ENCODE measurements at places on chromosomes 7 and 10. TPM values are rescaled to one million over a fixed set of nuclear protein-coding genes. Genes with fewer than 3 reads are reported as not detected.
A peak's percentile ranks its signal among the peaks of the same experiment; 100 is the strongest.

ZNF248 gene
- total RNA-seq, result 13.6 TPM

ENTPD1 gene
- total RNA-seq, result 6.9 TPM

FKBP6 gene
- not detected for total RNA-seq

AKR1C8 gene
- not detected for total RNA-seq

OR2A14 gene
- not detected for total RNA-seq

DNA sequence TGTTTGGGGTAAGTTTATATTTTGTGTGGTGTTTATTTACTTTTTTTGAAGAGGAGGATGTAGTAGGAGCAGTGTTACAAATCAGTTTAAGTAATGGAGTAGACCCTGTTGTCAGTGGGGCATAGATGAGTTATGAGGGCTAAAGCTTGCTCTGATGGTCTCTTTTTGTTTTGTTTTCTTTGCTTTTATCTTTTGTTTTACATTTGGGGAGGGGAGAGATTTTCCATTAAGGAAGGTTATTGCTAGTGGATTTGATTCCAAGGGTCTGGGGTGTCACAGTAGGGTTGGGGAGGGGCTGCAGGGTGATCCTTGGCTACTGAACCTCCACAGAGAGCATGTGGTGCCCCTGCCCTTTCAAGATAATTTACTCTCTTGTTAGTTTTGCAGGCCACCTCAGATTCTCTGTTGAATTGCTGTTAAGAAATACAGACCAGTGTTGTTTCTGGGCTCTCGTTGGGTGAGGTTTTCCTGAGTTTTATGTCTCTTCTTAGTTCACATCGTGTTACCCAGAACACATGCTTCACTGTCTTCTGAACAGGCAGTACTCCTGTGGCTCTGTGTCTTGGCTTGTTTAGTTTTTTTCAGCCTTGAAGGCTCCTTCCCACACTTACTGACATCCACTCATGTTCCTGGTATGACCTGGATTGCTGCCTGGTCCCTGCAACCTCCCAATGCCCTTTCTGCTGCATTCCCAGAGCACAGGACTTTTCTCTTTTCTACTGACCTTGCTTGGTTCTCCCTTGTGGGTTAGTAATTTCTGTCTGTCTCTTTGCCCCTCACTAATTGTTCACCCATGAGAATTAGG lies 4.2 kb downstream of the KIFBP start:
- peak; percentile 63 for DNase-seq

DNA sequence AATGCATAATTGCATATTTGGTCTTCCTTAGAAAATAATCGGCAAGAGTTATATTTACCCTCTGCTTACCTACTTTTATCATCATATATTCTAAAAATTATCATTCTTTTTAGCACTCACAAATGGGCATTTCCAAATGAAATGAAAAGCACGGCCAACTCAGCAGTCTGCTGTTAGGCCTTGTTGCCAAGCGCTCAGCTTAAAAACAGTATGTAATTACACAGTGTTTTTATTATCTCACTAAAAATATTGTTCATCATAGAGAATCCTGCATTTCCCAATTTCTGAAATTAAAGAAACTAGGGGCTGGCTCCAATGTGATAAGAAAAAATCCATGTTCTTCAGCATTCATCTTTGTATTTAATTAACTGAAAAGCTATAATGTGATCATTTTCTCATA lies 391.7 kb upstream of the ADARB2 start:
- DNase-seq, result no peak

DNA sequence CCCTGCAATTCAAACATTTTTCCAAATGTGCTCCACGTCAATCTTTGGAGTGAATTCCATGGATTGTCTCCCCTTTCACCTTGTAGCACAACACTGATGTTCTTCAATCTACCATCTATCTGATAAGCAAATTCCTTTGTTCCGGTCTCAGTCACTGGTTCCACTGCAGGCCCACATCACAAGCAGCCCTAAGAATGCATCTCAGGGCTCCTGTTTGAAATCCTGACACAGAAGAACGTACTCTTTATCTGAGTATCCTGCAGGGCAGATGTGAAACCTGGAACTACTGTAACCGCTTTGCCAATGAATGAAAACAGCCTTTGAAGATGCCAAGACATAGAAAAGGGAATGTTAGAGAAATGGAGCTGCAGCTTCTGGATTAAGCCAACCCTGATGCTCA lies 62.9 kb upstream of the FAM133B start:
- no peak for DNase-seq

DNA sequence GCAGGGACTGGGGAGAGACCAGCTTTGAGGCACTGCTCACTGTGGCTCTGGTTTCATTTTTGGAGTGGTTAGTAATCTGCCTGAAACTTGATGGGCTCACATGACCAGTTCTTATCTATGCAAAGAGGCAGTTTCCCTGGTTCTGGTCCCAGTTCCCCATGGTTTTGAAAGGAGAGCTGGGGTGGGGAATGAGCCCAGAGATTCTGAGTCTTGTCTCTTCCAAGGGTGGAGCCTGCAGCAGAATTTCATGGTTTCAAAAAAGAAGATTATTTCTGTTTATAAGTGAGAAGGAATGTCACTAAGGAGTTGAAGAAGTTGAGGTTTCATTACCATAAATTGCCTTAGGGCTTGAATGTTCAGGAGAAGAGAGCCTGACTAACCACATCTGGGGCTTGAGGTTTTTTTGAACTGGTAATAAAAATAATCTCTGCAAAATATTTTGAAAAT lies 190.2 kb upstream of the HABP2 start:
- no peak for DNase-seq

GRCh38 chr7:141431140-141431479 lies 120.1 kb upstream of the AGK start:
- DNase-seq, result no peak

DNA sequence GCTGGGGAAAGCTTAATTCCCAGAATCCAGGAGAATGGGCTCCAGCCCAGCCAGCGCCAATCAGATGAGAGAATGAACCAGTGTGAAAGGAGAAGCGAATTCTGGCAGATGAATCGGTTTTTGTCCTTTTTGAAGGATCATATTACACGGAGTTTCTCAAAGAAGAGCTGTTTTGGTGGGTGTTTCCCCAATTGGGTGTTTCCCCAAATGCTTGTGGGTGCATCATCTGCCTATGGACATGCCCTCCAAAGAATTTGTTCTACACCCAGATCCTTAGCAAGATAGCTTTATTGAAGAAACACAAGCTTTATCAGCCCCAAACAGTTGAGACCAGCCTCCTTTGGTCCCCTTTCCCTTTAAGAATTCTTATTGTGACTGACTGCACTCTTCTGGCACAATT lies 186.5 kb upstream of the GPR26 start:
- DNase-seq, result no peak

DNA sequence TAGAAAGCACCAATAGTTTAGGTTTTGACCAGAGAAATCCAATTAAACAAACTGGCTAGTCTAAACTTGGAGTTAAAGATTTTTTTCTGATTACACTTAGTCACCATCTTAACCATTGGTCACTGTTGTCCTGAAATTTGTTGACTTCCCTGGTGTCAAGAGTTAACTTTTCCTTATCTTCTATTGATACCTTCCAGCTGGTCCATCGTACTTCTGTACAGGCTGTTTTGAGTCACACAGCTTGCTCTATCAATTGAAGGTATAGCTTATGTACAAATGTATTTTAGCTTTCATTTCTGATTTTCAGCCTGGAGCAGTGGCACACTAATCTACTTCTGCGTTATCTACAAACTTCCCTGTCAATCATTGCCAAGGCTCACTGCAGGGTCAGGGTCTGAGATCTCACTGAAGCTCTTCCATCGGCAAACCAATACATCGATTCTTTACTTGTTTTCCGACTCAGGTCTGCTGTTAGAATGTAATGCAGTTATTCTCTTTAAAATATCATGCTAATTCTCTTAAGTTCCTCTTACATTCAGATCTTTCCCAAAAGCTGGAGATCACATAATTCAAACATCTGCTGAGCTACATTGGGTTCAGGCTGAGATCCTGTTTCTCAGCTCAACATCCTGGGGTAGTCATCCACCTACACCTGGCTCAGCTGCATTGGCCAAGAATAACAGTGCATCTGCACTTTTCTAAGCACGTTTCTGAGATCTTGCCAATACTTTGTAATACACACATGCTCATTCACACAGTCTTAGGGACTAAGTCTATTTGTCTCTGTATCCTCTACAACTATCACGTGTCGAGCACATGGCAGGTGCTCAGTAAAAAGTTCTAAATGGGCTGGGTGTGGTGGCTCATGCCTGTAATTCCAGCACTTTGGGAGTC lies 11.3 kb downstream of the MRPS33 start:
- DNase-seq, result no peak

DNA sequence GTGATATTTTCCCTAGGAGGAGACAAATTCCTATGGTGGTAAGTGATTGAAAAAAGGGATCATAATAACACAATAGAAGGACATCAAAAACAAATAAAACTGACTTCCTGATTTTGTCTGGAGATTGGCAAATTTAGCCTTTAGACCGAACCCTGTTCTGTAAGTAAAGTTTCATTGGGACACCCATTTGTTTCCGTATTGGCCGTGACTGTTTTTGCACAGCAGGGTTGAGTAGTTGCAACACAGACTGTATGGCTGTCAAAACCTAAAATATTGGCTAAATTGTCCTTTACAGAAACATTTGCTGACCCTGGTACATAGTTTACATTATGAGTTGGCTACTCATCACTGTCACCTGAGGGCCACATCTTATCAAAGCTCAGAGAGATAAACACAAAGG lies 168.6 kb downstream of the PRKCQ start:
- no peak for DNase-seq

DNA sequence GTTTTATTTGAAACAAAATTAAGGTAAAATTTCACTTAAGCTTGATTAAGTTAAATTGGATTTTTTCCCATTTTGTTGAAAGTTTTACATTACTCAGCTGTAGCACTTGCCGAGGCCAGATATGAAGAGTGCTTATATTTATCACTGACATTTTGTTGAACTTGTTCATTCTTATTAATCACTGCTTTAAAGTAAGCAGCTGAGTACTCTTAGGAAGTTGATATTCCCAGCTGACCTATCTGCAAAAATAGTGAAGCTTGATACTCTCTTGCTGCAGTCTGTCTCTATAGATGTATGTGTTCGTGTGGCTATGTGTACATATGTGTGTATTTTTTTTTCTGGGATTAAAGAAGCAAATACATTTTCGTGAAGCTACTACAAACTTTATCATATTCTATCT lies 150.0 kb downstream of the SKAP2 start:
- no peak for DNase-seq

- no peak for DNase-seq
Measured at GRCh38 chr10:19658622-19659233, 157.5 kb upstream of the PLXDC2 start.

- DNase-seq, result no peak
Measured at GRCh38 chr7:82697897-82698296, 254.3 kb upstream of the CACNA2D1 start.

DNA sequence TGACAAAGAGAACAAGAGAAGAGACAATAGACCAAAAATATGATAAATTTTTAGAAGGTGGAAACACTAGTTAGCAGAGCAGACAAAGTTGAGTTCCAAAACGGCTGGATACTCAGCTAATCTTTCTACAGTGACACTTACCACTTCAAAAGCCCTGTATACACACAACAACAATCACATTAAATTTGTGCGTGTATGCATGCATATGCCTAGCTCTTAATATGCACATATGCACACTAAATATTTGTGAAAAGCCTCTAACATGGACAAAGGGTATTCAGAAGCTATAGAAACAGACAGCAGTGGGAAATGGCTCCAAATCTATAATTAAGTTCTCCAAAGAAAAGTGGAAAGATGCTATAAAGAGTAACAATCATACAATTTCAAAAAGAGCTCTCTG lies 476.4 kb downstream of the HTR7 start:
- DNase-seq, result no peak

- DNase-seq, result no peak
Measured at GRCh38 chr7:27362026-27362425, 119.4 kb downstream of the EVX1 start.

GRCh38 chr7:158495786-158496185 lies 91.8 kb downstream of the PTPRN2 start:
- no peak for DNase-seq

DNA sequence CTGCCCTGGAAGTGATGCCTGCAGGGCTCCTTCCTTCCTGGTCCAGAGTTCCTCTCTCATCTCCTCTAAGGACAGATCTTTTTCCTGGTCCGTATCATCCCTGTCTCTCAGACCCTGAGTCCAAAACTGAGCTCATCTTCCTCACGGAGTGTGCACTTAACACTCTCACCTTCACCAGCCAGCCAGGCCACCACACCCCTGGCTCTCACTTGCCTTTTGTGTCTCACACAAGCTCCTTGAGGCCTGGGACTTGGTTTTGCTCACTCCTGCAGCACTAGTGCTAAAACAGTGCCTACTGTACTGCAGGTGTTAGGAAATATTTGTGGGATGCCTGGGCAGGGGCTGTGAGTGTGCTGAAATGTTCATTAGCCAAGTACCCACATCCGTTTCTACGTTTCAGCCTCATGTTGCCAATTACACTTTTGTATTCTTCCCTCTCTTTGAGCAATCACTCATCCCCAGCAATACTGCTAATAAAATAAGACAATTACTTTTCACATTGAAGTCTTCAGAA lies 21.4 kb upstream of the PARP12 start:
- no peak for DNase-seq

DNA sequence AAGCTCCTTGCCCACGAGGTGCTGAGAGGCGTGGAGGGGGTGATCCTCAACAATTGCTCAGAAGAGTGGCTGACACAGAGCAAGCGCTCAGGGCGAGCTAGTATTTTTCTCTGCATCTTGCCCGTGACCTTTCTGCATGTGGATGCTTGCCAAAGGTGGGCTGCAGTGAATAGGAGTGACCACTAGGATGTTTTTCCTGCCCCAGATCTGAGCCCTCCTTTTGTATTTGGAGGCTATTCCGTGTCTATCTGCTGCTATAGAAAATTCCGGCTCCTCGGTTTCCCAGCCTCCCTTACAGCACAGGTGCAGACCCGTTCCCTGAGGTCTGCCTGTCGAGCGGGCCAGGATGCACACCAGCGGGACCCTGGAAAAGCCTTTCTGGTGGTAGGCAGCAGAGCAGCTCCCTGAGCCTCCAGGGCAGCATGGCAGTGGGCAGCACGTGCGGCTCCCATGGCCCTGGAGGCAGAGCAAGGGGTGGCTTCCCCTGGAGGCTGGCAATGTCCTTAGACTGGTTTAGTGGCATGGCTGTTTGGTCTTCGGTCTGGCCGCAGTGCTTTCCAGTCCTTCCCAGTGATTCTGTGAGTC lies 145.1 kb upstream of the PCBD1 start:
- DNase-seq, result no peak

All from ovary (tissue), 10 donors.